ENCODE measurements at places on chromosomes 5 and 9.

DNA sequence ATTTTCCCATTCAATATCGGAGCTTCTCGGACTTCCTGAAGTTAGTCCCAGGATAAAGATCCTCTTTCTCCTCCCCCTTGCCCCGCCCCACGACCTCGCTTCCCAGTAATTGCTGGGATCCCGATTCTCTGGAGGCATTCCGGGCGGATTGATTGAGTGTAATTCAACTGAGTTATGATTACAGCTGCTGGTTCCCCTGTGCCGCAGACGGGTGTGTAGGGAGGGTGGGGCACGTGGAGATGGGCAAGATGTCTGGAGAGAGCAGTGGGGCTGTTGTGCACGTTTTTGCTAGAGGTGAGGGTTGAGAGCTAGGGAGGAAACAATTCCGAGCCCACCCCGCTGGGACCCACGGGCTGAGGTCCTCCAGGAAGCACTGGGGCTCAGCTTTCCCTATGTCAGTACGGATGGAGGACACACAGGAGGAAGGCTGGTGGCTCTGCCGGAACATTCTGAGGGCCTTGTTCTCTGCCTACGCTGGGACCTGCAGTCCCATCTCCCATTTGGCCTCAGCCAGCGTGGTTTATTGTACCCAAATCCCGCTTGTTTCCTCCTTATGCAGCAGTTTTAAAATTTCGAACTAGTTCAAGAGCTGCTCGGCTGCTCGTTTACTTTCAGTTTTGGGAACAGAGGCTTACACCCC, 2.4 kb upstream of the DMRT2 start:
- DNase-seq = no peak

- DNase-seq = no peak
These were observed 216.3 kb downstream of the RFK start for GRCh38 chr9:76177931-76178330.

GRCh38 chr5:72268260-72268659, 51.8 kb downstream of the MRPS27 start:
- DNase-seq = no peak

DNA sequence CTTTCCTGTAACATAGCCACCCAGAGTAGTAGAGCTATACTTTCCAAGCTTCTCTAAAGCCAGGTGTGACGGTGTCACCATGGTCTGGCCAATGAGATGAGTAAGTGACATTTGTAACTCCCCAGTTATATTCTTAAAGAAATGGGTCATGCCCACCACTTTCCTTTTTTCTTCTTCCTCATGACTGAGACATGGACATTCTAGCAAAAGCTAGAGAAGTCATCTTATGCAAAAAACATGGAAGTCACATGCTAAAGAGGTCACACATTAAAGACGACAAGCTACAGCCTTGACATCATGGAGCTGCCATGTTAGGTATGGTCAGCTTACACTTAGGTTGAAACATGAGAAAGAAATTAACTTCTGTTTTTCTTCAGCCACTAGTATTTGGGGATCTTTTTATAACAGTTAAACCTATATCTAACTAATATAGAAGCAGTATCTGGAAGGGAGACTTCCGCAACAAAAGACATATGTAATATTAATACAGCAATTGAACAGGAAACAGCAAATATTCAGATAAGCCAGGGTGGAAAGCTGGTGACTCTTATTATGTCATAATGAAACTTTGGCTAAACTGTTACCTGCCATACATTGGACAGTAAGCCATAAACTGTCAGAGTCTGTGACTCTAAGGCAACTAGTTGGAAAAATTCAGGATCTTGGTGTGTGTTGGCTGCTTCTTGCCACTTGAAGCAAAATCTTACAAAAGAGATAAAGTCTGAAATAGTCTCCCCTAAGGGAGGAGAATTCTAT, 54.7 kb upstream of the SNX2 start:
- DNase-seq = no peak

- DNase-seq = no peak
These were observed 23.3 kb downstream of the TRIO start for GRCh38 chr5:14166437-14166836.

DNA sequence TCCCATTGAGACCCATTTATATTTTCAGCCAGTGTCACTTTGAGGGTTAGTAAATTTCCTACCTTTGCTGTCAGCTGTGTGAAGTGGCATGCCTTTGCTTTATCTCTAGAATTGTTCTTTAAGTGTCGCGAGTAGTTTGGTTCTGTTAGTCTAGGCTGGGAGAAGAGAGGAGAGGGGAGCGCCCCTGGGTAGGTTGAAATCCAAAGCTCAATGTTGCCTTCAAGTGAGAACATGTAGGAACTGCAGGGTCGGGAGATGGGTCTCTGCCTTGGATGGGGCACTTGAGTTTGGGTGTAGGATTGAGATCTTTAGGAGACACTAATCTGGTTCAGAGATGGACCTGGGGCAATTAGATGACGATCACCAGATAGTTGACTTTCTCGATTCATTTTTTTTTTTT, 46.3 kb downstream of the STC2 start:
- DNase-seq = no peak

DNA sequence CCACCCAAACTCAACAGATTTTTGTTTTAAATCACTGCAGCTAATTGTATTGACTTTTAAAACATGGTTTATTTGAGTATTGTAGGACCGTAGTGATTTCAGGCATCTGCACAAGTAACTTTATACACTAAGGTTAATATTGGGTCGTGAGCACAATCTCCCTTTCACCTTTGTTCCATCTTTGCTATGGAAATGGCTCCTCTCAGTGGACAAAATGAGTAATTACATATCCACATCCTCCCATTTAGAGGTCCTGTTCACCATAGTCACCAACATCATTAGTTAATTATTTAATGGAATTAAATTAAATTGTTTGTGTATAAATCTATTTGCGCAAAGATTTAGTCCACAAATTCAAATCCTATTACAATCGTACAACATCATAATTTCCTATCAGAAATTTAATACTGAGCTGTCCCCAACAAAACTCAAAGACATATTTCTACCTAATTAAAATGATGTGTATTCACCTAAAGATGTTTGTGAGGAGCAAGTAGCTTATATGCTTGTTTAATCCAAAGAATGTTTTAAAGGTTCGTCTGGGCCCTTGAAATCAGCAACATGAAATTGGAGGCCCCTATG, 173.0 kb upstream of the DAPK1 start:
- DNase-seq = no peak

DNA sequence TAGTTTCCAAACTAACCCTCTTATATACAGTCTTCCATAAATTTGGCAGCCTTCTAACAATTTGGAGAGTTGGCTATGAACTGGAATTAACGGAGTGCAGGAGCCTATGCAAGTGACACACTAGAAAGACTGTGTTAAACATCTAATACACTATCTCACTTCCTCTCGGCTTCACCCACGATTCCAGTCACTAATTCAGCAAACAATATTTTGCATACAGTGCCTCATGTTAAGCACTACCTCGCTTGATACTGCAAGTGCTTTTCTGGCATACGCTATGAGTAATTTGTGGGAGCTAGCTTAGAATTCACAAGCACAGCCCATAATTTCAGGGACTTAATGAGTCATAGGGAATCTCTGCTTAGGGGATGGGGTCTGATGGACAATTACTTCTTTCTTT, 102.5 kb downstream of the ST8SIA4 start:
- no peak for DNase-seq

- no peak for DNase-seq
These were observed 13.6 kb upstream of the EQTN start for GRCh38 chr9:27310582-27310981.

DNA sequence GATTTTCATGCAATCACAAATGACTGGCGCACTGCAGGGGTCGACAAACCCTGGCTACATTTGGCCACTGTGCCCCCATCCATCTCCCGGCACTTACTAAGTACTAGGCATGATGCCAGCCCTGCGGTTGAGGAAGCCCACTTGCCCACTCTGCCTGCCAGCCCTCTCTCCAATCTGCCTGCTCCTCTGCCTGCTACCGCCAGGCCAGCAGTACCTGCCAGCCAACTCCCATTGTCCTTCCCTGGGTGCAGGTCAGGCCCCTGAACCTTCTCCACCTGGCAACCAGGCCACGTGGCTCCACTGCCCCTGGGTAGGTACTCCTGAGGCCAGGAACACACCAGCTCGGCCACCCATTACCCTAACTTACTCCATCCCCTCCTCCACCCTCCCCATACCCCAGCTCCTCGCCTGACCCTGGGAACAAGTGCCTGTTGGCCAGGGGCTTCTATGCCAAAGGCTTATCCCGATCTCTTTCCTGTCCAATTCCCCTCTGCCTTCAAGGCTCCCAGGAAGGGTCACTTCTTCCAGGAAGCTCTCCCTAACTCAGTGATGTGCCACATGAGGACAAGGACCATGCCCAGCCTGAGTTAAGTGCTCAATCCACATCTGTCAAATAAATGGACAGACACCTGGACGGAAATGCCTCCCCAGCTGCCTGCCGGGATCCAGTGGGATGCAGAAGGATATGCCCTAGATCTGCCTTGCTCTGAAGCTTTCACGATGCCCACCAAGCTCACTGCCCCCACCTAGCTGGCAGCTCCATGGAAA, 6.6 kb downstream of the EEIG1 start:
- DNase-seq = no peak

GRCh38 chr5:72328172-72328571, 8.0 kb downstream of the PTCD2 start:
- peak; percentile 25 for DNase-seq

DNA sequence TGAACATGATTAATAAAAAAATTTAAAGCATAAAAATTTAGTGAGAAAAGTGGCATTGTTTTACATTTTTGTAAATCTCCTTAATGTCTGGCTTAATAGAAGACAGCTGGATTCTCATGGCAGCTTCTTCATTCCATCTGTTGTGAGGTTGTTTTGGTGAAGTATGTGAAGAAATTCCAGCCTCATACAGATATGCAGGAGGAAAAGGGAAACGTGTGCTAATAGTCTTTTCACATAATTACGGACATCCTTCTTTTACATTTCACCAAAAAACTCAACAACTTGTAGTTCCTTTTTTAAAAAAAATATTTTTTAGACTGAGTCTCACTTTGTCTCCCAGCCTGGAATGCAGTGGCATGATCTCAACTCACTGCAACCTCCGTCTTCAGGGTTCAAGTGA, 46.9 kb downstream of the HACD4 start:
- DNase-seq = peak; percentile 4

- DNase-seq = no peak
These were observed 129.2 kb downstream of the UGCG start for GRCh38 chr9:112025850-112026249.

DNA sequence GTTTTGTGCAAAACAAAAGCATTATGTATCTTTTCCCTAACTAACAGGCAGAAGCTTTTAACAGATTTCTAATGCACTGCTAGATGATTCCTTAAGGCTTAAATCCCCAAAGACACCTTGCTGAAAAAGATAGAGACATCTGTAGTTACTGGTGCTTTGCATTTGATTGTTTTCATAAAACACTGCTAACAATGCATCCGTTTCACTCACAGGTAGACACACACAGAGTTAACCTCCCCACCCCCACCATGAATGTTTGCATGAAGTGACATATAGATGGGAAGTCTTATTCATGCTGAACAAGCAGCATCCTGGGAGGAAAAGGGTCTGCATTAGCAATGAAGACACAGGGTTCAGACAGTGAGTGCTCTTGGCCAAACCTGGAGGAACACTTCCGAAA, 100.9 kb downstream of the ASTN2 start:
- no peak for DNase-seq

- DNase-seq = no peak
These were observed 24.0 kb upstream of the KLF9 start for GRCh38 chr9:70438341-70438928.

GRCh38 chr9:113858282-113858681, 17.8 kb upstream of the ZNF618 start:
- DNase-seq = no peak

DNA sequence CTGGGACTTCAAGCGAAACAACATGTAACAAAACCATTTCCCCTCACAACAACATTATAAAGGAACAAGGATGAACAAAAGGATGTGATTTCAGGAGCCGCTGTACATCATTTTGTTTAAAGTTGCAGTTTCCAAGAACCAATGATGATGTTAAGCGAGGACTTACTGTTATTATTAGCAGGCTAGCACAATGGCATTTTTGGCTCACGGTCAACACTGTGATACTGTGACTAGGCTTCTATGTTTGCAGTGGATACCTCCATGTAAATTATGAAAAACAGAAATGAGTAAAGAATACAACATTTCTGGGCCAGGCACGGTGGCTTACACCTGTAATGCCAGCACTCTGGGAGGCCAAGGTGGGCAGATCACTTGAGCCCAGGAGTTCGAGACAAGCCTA, 113.0 kb downstream of the AUH start:
- DNase-seq = no peak

DNA sequence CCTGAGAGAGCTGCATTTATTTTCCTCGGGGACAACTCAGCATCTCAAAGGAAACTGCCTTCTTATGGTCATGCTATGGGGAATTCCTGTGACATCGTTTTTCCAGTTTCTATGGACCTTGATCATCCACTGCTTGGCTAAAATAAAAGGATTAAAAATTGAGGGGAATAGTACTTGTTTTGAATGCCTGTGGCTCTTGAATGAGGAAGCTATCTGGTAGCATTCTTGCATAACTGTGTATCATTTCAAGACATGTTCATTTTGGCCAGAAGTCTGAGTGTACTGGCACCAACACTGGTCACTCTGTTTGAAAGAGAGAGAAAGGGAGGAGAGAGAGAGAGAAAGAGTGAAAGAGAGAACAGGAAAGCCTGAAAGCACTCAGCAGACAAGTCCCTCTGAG, 116.7 kb downstream of the DOCK2 start:
- DNase-seq = peak; percentile 50

DNA sequence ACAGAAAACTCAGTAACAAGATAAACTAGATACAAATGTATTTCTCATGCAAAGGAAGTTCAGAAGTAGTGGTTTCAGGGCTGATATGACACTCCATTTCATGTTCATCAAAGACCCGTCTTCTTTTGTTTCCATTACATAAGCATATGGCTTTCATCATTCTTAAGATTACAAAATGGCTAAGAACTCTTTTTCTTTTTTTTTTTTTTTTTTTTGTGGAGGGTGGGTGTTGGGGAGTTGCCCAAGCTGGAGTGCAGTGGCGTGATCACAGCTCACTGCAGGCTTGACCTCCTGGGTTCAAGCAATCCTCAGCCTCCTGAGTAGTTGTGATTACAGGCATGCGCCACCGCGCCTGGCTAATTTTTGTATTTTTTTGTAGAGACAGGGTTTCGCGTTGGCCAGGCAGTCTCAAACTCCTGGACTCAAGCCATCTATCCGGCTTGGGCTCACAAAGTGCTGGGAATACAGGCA, 22.0 kb upstream of the PTBP3 start:
- DNase-seq = no peak

DNA sequence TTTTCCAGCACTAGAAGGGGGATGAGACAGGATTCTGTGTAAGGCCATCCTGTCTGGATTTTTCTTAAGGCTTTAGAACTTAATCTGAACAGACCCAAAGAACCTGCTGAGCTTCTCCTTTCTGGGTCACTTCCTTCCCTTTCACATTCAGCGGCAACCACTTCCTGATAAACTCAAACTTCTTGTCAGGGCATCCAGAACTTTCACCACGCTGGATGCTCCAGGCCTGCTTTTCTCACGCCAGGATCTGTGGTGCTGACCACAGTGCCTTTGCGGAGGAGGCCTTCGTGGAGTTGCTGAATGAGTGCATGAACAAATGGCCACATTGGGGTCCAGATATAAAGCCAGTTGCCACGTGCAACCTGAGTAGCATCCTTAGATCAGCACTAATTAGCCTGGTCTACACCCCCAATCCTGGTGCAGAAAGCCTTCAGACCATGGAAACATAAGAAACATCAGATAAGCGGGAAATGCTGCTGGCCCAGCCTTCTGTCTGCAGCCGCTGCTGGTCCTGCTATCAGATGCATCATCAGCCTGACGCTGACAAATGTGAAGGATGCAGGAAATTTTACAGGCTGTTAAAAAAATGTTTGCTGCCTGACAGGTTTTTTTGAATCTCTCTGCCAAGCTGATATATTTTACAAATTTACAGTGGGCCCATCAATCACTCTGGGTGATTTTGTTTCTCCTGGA, 75.3 kb upstream of the BARHL1 start:
- no peak for DNase-seq
